DMS79 (cell line): ENCODE measurements at places on chromosomes 6 and 20.

DNA sequence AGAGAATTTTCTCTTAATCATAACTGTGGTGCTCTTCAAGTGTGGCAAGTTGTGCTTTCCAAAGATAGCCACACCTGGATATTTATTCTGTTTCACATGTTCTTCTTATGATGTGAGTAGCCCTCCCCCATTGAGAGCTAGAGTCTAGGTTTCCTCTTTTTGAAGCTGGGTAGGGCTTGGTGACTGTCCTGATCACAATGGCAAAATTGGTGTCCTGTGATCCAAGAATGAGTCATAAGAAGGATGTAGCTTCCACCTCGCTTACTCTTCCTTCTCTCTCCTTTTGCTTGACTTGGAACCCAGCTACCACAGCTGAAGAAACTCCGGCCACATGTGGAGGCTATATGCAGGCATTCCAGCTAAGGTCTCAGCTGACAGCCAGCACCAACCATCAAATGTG lies 7.4 kb upstream of the IGF2R start:
- no peak for DNase-seq

DNA sequence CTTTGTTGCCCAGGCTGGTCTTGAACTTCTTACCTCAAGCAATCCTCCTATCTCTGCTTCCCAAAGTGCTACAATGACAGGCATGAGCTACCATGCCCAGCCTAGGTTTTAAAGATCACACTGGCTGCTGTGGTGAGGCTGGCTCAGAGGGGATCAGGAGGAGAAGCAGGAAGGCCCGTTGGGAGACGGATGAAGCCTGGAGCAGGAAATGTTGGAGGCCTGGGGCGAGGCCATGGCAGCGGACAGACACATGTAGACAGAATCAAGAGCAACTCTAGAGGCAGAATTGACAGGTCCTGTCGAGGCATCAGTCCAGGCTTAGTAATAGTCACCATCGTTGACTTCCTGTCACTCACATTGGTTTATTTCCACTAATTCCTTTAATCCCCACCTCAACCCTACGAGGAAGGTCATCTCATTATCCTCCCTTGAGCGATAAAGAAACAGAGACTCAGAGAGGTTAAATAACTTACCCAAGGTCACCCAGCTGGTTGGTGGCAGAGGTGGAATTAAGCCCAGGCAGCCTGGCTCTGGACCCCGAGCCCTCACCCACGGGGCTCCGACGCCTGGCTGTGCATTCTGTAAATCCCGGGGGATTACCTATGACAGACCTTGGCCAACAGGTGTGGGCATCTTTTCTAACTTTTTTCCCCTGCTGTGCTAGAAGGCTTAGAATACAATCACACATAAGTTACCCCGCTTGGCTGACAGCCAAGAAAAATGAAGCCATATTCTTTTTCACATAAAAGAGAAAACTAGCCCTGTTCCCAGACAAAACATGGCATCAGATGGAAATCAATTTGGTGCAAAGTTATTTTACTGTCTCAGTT lies 113.4 kb downstream of the EYA2 start:
- no peak for DNase-seq

DNA sequence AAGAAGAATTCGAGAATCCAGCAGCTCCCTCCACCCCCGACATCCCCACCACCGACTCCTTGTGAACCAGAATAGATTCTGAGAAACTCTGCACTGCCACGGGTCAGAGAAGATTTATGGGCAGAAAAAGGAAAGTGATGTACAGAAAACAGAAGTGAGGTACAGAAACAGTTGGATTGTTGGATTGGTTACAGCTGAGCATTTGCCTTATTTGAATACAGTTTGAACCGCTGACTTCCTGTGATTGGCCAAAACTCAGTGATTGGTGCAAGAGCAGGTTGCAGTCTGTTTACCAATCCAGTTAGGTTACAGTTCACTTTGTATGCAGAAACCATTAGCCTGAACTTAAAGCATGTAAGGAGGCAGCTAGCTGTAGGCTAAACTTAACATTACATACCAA lies 131.2 kb upstream of the HDDC2 start:
- no peak for DNase-seq

DNA sequence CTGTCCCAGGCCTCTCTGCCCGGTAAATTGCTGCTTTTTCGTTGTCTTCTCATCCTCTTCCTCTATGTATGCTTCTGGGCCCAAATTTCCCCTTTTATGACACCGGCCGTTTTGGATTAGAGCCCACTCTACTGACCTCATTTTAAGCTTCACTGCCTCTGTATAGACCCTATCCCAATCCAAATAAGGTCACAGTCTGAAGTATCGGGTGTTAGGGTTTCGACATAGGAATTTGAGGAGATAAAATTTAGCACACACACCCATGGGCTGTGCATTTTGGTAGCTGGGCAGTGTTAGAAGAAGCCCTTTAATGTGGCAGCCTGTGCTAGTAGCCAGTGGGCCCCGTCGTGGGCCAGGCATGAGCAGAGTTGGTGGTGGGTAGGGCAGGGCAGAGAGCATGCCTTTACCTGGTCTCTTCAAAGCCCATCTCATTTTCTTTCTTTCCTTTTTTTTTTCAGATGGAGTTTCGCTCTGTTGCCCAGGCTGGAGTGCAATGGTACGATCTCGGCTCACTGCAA lies 27.9 kb upstream of the EZR start:
- DNase-seq = no peak

DNA sequence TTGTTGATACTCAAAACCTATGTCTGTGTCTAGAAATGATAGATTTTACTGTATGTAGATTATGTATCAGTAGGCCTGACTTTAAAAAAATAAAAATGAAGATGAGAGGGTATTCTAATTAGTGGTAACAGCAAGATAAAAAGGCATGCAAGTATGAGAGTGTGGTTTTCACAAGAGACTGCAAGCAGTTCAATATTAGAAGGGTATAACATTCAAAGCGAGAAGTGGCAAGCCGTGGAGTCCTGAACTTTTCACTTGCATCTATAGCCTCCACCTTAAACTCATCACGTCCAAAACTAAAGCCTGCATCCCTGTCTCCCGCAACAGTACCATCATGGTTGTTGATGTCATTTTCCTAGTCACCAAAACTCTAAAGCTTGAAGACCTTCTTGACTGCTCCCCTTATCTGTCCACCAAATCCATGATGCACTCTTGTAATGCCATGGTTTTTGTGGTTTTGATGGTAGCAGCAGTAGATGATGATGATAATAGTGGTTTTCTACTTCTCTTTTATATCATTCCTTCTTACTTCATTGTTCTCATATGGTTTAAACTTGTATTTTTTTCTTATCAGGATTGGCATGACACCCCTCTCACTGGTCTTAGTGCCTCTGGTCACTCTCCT lies 9.2 kb upstream of the CGA start:
- no peak for DNase-seq

DNA sequence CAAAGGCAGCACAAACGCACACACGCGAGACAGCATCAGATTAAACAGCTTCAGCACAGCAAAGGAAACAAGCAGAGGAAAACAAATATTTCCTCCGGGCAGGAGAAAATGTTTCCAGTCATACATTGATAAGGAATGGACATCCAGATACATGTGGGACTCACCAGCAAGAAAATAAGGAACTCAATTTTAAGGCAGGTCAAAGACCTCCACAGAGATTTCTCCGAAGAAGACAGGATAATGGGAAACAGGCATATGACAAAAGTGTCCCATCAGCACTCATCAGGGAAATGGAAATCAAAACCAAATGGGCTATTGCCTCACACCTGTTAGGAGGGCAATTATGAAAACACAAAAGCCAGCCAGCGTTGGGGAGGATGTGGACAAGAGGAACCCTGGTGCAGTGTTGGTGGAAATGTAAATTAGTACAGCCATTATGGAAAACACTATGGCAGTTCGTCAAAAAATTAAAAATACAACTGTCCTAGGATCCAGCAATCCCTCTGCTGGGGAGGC lies 9.7 kb upstream of the SLCO4A1 start:
- no peak for DNase-seq

DNA sequence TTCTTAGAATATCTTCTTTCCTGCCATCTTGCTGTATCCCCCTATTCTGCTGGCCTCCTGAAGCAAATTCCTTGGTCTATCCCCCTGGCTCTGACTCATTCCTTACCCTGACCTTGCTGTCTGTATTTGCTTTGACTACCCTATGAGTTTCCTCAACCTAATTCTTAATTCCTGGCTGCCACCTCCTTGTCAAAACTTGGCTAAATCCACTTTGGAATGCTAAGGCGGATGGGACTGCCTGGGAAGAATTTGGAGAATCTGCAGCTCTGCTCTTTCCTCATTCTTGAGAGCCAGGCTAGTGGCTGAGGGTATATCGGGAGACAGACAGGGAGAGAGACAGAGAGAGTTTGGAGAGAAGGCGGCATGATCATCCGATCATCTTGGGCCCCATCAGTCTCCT lies 24.4 kb downstream of the CAP2 start:
- DNase-seq = no peak

DNA sequence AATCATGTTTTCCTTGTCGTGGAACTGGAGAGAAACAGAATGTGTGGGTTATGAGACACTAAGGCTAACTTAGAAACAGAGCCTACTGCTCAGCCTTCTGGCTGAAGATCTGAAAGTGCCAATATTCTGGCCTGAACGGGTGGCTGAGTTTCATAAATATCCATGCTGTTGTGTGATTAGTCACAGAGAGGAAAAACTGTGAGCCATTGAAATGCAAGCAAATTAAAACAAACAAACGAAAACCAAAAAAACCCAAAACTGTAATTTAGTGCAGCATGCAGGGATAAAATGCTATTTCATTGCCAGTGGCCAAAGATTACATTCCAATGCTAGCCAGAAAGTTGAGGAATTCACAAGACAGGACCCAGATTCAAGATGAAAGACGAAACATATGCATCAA lies 315.1 kb downstream of the UBE3D start:
- DNase-seq = no peak

- DNase-seq = no peak
These were observed 921.8 kb upstream of the GJE1 start for GRCh38 chr6:141210901-141211300.

DNA sequence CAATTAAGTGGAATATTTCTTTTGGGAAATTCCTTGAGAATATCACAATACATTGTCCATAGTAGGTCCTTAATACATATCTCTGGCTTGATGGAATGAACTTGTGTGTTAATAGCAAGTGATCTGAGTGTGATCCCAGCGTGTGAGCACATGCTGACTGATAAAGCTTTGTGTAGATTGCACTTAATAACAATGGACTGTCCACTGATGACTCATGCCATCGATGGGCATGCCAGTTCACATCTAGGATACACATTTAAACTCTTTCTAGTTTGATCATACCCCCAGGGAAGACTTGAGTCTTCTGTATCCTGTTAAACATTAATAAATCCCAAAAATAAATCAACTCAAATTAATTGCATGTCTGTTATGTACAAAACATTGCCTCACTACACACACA lies 454.3 kb upstream of the SPTLC3 start:
- no peak for DNase-seq

- no peak for DNase-seq
These were observed 111.3 kb downstream of the OR2B2 start for GRCh38 chr6:27800731-27801373.

DNA sequence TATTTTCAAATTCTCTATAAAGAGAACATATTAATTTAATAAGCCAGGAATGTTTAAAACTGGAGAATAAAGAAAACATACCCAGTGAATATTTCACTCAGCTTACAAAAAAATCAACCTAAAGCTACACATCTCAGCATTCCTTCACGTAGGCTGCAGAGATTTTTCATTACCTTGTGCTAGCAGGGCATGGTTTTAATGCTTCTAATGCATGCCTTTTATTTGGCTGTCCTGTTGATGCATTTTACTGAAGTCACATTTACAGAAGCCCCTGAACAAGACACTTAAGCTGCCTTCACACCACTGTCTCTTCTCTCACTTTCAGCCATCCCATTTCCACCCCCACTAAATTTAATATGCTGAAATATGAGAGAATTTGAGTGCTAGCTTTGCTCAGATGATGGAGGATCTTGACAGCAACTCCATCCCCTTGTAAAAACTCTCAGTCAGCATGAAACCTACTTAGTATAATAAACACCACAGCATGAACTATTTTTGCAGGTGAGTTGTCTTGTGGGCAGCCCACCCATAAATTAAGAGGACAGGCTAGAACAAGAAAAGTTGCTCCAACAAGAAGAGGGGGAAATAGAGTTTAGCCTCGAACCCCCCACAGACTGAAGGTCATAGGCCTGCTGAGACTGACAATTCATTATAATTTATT lies 159.4 kb downstream of the SIM1 start:
- no peak for DNase-seq

DNA sequence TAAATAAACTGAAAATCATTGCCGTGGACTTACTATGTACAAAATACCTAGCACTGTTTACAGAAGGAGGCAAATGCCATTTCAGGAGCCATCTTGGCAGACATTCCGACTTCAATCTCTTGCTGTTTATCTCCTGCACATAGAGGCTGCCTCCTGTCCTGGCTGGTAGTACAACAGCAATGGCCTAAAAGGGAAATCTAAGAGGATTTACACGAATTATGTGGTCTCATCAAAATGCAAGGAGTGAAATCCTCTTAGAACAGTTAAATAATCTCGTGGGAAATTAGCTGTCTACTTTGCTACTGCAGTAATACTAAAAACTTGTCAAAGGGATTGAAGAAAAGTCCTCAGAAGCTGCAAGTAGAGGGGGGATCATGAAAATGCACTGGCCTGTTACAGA lies 82.2 kb upstream of the SLC2A12 start:
- DNase-seq = no peak

DNA sequence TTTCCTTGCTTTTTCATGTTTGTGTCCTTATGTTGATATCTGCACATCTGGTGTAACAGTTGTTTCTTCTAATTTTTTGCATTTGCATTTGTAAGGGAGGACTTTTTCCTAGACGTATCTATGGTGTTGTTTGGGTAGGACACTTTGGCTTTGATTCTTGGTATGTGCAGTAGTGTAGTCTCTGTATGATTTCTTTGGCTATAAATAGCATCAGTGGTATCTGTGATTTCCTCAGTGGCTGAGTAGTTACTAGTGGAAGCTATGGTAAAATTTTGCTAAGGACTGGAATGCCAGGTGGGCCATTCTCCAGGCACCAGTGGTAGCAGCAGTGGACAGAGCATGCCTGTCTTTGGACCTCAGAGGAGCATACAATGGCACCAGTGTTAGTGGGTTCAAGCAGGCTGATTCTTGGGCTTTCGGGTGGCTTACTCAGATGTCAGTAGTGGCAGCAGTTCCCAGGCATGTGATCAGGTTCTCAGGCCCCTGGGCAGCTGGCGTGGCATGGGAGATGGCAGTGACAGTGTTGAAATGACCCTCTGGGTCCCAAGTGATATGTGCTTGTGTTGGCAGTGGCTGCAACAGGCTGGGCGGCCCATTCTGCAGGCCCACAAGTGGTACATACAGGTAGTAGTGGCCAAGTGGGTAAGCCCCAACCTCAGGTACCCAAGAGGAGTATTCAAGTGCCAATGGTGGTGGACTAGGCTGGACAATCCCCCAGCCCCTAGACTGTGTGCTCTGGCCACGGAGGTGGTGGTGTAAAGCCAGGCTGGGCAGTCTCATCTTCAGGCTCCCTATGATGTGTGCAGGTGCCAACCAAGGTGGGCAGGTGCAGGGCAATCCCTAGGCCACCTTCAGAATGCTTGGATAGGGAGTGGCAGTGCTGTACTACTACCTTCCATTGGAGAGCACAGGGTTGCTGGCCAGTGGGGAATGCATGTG lies 54.5 kb downstream of the PLCG1 start:
- no peak for DNase-seq
